Muscle of arm (tissue), 14 donors: ENCODE measurements at places on chromosomes 13 and 19.

GRCh38 chr13:93227280-93227877, 772 bp downstream of the GPC6 start:
- DNase-seq, result peak; percentile 56

DNA sequence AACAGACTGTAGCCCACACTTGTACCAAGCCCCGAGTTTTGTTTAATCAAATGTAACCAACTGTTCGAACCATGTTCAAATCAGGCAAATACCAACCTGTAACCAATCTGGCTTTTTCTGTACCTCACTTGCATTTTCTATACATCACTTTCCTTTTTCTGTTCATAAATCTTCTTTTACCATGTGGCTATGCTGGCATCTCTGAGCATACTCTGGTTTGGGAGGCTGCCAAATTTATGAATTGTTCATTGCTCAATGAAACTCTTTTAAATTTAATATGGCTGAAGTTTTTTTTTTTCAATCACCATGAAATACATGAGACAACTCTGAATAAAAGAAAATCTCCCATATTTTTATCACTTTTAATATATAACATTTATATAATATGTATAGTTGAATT, 256.1 kb downstream of the SLITRK6 start:
- DNase-seq, result no peak

DNA sequence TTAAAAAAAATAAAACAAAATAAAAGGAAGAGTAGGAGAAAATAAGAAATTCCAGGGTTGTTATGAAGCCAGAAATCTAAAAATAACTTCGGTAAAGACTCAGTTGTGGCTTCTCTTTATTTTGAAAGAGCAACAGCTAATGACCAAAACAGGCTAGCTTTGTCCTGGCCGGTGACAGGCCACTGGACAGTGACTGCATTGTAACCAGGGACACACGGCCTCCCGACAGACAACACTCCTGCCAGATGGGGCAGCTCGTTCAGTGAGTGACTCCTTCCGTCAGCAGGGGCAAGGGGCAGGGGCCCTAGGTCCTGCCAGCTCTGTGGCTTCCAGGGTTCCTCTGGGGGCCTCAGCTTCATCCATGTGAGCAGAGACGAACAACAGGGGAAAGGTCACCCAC, 173.4 kb downstream of the KATNAL1 start:
- no peak for DNase-seq

DNA sequence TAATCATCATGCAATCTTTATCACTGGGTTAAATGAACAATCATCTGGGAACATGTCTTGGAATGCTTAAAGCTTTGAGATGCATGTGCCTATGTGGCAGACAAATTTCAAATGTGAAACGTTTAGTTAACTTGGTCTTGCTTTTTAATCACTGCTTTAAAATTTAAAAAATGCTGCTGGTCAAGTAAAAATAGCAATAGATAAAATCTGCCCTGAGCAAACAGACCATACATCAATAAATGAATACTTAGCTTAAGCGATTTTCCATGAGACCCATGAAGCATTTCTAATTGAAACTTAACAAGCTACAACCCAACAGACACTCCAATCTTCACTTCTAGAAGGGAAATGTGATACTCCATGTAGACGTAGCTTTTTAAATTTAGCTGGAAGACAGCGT, 1.9 kb upstream of the KL start:
- no peak for DNase-seq

DNA sequence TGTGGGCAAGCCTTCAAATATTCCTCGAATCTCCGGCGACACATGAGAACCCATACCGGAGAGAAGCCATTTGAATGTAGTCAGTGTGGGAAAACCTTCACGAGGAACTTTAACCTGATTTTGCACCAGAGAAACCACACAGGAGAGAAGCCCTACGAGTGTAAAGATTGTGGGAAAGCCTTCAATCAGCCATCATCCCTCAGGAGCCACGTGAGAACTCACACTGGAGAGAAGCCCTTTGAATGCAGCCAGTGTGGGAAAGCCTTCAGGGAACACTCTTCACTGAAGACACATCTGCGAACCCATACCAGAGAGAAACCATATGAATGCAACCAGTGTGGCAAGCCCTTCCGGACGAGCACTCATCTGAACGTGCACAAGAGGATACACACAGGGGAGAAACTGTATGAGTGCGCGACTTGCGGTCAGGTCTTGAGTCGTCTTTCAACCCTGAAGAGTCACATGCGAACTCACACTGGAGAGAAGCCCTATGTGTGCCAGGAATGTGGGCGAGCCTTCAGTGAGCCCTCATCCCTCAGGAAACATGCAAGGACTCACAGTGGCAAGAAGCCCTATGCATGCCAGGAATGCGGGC, 28.8 kb downstream of the ZNF333 start:
- DNase-seq, result no peak

- DNase-seq, result no peak
Observed at GRCh38 chr19:29372091-29372415, 153.7 kb upstream of the VSTM2B start.

- DNase-seq, result no peak
Observed at GRCh38 chr19:43028866-43029265, 2.6 kb upstream of the PSG11 start.

DNA sequence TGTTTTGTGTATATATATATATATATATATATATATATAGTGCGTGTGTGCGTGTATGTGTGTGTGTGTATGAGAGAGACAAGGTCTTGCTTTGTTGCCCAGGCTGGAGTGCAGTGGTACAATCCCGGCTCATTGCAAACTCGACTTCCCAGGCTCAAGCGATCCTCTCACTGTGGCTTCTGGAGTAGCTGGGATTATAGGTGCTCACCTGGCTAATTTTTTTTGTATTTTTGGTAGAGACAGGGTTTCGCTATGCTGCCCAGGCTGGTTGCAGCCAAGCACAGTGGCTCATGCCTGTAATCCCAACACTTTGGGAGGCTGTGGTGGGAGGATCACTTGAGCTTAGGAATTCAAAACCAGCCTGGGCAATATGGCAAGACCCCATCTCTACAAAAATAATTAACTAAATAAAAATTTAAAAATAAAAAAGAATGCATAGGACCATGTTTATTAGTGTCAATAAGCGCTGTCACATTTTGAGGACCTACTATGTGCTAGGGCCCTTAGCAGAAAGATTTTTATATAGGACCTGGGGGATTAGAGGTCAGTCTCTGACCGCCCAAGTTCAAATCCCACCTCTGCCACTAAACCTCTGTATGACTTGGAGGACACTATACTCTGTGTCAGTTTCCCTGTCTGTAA, 1.8 kb downstream of the PVR start:
- DNase-seq, result no peak

- DNase-seq, result no peak
Observed at GRCh38 chr13:28340272-28340793, 154.6 kb downstream of the FLT1 start.
